Umbilical cord (tissue), 2 donors: ENCODE measurements at places on chromosomes 13 and 19. TPM values are rescaled to one million over a fixed set of nuclear protein-coding genes. Genes with fewer than 3 reads are reported as not detected.

- no peak for DNase-seq
These were observed 167.1 kb downstream of the PCDH9 start for GRCh38 chr13:67063036-67063435.

GRCh38 chr13:95679722-95680121 lies 2.8 kb downstream of the DNAJC3 start:
- DNase-seq: no peak

- DNase-seq: no peak
These were observed 25.5 kb downstream of the ELL start for GRCh38 chr19:18496167-18496979.

Gene CYP4F3
- 0.96 TPM for total RNA-seq

DNA sequence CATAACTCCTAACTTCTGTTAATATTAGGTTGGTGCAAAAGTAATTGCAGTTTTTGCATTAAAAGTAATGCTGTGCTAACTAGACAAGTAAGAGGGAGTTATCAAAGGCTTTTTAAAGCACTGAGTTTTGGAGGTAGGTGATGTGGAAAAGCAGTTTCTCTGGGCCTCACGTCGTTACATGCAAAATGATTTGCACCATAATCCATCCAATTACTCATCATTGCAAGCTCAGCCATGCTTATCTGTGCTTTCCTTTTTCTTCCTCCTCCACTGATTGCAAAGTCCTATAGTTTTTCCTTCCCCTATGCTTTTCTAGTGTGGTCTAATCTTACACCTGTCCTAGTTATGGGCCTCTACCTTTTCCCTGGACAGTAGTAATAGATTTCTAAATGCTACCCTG lies 35.4 kb upstream of the INTS6 start:
- DNase-seq: no peak

Gene SYT5
- 1.9 TPM for total RNA-seq

Gene TCF3
- total RNA-seq: 18.5 TPM

Gene N4BP2L1
- 9.6 TPM for total RNA-seq

Gene ETV2
- not detected for total RNA-seq

DNA sequence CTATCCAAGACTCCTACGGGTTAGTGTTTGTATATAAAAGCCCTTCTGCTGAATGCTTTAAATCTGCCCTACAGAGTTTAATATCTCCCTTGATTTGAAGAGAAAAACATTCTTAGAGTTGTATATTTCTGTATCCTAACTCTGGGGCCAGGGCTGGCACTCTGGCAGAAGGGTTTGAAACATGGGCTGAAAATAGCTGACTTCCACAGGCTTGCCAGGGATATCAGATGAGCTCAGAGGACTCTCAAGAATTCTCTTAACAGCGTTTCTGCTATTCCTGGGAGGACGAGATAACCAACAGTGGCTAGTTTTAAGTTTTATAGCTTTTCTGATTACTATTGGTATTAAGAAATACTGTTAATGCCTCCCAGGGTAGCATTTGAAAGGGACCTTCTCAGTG lies 127.5 kb downstream of the LIG4 start:
- DNase-seq: peak; percentile 26

DNA sequence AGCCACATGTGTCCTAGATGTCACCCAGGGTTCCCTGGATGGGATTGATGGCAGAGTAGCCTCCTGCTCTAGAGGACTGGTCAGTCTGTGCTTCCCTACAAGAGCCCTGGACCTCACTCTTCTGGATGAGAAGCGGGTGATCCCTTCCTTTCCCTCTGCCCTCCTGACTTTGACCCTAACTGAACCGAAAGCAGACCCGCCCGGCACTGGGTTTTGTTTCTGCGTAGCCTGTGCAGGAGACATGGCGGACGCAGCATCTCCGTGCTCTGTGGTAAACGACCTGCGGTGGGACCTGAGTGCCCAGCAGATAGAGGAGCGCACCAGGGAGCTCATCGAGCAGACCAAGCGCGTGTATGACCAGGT lies 4.9 kb downstream of the THOP1 start:
- no peak for DNase-seq

- DNase-seq: no peak
These were observed 393.7 kb downstream of the FOXO1 start for GRCh38 chr13:40272776-40273139.

Gene ZNF560
- total RNA-seq: 8.4 TPM

DNA sequence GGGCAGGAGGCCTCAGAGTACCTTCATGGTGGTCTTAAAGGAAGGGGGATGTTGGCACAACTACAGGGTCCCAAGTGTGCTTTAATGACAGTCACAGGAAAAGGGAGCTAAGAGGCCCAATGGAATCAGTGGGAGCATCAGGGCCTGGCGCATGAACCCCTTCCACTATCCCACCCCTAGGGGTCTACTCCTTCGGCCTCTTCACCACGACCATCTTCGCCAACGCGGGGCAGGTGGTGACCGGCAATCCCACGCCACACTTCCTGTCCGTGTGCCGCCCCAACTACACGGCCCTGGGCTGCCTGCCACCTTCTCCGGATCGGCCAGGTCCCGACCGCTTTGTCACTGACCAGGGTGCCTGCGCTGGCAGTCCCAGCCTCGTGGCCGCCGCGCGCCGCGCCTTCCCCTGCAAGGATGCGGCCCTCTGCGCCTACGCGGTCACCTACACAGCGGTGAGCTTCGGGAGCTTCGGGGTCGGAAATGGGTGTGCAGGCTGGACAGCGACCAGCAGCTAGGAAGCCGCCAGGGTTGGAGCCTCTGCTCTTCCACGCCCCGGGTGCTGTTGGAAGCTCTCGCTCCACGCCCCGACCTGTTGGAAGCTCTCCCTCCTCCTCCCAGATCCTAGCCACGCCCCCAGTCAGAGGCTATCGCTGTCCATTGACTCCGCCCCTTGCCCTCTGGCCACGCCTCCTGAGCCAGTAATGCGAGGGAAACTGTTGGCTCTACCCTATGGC lies 6.0 kb downstream of the PLPPR2 start:
- no peak for DNase-seq

- peak; percentile 70 for DNase-seq
These were observed 853.3 kb downstream of the GPC5 start for GRCh38 chr13:92251671-92252210.

- DNase-seq: no peak
These were observed 497.1 kb upstream of the ARGLU1 start for GRCh38 chr13:107065036-107065435.

Gene THOP1
- total RNA-seq: 31.8 TPM

- no peak for DNase-seq
These were observed 11.0 kb downstream of the ZNF14 start for GRCh38 chr19:19721896-19722295.

DNA sequence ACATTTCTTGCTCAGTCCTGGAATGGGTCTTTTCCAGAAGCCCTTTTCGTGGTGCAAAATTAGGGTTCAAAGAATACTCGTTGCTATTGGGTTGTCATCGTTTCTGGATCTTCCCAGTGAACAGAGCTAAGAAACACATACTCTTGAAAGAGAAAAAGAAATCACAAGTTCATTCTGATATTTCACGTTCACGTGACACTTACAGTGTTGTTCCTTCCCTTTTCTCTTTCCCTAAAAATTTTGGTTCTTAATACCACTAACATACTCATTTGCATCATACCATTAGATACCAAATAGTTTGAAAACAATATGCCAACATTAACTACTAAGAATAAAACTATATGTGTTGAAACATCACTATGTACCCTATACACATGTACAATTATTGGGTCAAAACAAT lies 13.4 kb upstream of the GTF2F1 start:
- DNase-seq: no peak

GRCh38 chr13:33789739-33790138 lies 28.2 kb upstream of the RFC3 start:
- no peak for DNase-seq

- no peak for DNase-seq
These were observed 46.7 kb downstream of the NDFIP2 start for GRCh38 chr13:79527698-79528097.

Gene IL12RB1
- total RNA-seq: 0.72 TPM

Gene LRRC63
- 0.72 TPM for total RNA-seq

Gene POLRMT
- total RNA-seq: 11.8 TPM

DNA sequence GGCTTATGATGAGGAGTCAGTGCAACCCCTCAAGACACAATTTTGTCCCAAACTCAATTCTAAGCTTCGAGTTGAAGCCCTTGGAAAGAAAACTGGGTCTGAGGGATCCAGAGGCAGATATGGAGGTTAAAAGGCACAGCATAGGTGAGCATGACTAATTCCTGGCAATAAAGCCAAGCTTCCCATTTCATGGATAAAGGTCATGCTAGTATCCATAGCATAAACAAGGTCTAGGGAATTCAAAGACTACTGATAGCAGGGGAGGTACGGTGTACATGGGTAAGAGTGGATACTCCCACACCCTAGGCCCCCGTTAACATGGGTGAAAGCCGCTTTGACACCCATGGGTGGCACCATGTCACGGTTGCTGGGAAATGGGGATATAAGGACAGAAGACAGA lies 24.0 kb downstream of the MED4 start:
- DNase-seq: no peak

DNA sequence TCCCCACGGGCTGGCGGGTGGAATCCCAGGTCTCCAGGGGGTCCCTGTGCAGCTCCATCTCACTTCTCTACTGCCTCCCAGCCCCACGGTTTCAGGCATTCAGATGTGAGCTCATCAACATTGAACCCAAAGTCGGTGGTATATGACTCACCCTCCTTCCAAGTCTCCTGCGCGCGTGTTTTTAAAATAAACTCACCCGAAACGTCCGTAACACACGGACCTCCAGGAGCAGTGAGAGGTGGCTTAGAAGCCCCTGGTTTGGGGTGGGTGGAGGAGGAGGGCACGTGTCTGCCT lies 14.0 kb upstream of the CRTC1 start:
- no peak for DNase-seq

DNA sequence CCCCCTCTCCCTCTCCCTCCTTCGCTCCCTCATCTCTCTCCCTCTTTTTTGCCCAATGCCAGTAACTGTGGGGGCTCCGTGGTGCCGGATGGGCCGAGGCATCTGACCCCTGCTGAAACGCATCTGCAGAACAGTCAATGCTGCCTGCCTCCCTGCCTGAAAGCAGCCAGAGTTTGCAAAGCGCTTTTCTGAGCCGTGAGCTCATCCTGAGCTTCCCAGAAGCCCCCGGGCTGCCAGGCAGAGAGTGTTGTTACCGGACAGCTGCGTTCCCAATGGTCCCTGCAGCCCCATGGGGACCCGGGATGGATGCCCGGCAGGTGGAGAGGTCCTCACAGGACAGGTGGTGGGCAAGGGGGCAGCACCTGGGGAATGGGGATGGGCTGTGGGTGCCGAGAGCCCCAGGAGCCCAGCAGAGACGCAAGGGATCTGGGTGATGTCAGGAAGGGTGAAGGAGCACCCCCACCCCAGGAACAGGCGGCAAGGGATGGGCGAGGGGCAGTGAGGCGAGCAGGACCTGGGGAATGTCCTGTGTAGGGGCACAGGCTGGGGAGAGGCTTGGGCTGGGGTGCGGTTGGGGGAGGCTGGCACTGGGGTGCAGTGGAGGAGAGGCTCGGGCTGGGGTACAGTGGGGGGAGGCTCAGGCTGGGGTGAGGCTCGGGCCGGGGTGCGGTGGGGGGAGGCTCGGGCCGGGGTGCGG lies 33.0 kb downstream of the GPX4 start:
- no peak for DNase-seq

Gene CBARP
- total RNA-seq: not detected

- DNase-seq: peak; percentile 90
These were observed 34.2 kb downstream of the MBNL2 start for GRCh38 chr13:97256343-97256783.

Gene OR4F17
- 6.7 TPM for total RNA-seq

DNA sequence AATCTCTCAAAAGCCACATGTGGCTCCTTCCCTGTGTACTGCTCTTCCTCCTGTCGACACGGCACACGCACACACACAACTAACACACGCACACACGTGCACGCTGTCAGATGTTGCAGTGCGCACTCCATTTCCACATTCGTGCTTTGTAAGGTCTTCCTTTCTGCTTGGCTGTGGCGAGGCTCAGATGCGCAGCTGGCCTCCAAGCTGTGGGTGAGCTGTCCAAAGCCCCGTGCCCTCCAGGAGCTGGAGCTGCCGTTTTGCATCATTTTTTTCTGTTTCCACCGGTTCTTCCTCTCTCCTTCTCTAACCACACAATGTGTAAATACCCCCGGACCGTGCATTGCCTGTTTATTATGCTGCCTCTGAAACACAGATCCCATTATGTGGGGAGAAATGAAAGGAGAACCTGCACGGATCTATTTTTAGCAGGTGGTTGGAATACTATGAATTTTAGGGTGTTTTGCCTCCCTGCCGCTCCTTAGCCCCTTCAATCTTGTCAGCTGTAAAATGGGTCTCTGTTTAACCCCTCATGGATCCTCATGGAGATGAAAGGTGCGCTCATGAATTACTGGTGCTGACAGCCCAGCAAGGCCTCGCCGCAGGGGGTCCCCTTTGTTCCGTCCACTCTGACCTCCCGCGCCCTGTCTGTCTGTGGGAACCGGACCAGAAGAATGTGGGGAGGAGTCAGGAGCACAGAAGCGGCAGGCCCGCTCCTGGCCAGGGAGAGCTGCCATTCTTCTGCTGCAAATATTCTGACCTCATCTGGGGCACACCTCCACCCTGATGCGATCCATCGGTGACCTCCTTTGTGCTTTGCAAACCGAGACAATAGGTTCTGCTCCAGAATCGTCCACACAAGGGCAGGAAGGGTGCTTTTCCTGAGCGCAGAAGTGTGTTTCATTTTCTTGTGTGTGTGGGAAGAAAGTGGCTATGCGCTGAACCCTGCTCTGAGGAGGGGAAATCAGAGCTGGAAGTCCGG lies 137.7 kb downstream of the SOX1 start:
- no peak for DNase-seq

- DNase-seq: no peak
These were observed 4.9 kb upstream of the KLK15 start for GRCh38 chr19:50838239-50838638.

DNA sequence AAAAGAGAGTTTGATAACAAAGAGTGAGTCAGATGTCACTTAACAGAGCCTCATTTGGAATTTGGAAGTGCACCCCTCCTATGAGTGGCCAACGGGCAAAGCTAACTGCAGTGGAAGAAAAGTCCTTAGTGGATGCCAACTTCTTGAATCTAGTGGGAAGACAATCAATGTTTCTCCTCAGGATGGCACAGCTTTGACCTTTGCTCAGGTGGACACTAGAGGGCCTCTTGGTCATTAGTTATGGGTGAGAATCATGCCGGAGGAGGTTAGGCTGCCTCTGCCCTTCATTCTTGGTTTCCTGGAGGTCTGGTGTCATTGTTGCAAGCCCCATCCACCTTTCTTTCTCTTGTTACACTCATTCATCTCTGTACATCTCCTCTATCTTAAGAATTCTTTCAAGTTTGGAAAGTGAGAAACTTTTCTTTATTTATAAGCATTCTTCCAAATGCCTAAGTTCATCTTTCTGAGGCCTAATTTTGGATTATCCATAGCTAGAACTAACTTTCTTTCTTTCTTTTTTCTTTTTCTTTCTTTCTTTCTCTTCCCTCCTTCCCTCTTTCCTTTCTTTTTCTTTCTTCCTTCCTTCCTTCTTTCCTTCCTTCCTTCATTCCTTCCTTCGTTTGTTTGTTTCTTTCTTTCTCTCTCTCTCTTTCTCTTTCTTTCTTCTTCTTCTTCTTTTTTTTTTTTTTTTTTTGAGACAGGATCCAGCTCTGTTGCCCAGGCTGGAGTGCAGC lies 327.2 kb upstream of the TSHZ3 start:
- DNase-seq: no peak

Gene HSH2D
- 1.7 TPM for total RNA-seq

Gene CACNG7
- not detected for total RNA-seq

Gene C19orf85
- 3.9 TPM for total RNA-seq

- no peak for DNase-seq
These were observed 62.7 kb downstream of the SLITRK1 start for GRCh38 chr13:83819611-83820010.

- DNase-seq: no peak
These were observed 4.3 kb upstream of the C19orf25 start for GRCh38 chr19:1483131-1483978.

GRCh38 chr13:59780058-59780457 lies 383.7 kb downstream of the DIAPH3 start:
- no peak for DNase-seq

Gene TPTE2
- not detected for total RNA-seq
